ENCODE measurements at places on chromosomes 1 and 21.

GRCh38 chr1:246771366-246771765 is 47.2 kb downstream of the SCCPDH start:
- no peak for DNase-seq

DNA sequence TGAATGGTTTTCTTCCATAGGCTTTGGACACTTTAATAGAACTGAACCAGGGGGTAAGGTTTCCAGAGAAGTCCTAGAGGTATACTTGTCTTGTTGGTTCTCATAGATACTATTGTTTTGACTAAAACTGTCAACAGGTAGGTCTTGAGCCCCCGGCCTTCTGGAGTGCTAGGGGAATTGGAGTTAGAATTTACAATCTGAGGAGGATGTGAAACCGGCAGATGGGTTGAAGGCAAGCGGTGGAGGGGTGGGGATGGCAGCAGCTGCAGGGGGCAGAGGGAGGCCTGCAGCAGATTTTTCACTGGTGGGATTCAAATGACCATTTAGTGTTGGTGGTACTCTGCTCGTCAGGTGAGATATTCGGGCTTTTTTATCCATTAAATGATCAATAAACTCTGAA is 4.3 kb upstream of the CD1D start:
- DNase-seq: no peak

- peak; percentile 6 for DNase-seq
Measured at GRCh38 chr1:244319283-244320132, 132.2 kb downstream of the ADSS2 start.

DNA sequence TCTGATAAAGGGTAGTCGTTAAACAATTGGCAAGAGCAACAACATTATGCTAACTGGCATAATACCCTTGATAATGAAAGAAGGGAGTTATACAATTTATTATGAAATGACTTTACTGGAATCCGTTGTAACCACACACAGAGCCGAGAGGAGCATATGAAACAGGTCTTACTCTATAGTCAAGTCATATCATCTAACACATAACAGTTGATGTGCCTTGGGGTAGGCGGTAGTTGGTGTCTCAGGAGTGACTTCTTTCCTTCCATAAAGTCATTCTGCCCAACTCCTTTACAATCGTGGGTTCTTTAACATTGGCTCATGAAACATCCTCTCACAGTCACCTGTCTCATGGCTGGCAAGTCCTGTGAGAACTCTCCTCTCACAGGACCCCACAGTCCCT is 225.2 kb downstream of the LTN1 start:
- DNase-seq: no peak

DNA sequence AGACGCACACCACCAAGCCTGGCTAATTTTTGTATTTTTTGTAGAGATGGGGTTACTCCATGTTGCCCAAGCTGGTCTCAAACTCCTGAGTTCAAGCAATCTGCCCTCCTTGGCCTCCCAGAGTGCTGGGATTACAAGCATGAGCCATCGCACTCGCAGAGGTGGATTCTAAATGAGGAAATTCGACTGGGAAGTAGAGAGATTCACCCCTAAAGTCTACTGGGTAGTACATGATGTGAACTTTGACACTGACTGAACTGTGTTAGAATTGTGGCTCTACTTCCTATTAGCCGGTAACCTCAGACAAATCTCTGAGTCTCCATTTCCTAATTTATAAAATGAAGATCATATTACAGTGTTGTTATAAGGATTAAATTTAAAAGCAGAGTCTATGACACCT is 276.0 kb upstream of the NR5A2 start:
- DNase-seq: no peak

DNA sequence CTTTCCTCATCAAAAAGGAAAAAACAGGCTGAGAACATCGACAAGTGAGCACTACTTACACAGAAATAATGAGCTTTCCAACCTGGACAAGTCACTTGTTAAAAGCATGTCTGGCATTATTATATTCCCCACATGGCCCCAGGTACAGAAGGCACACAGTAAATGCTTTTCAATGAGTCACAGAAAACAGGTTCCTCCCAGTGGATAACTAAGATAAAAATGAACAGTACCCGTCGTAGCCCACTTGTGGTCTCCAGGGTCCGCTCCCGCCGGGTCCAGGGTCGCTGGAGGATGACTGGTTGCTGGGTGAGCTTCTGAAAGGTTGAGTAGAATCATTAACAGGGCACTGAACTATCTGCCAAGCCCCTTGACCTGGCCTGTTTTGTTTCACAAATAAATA is 186.6 kb downstream of the SIPA1L2 start:
- DNase-seq: no peak

DNA sequence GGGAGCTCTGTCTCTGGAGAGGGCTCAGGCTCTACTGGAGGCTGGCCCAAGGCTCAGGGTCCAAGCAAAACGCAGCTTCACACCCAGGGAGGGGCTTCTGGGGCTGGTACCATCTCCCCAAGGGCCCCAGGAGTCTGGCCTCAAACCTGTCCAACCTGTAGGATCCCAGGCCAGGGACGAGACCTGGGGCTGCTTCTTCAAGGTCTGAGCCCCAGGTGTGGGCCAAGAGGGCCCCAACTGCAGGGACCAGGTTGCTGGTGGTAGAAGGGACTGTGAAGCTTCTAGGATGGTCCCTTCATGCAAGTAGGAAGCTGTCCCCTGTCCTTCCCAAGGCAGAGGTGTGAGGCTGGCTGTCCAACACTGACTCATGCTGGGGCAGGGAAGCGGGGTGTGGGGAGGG is 7.8 kb upstream of the MMEL1 start:
- DNase-seq: no peak

- DNase-seq: no peak
Measured at GRCh38 chr1:213572912-213573647, 414.7 kb upstream of the PROX1 start.

DNA sequence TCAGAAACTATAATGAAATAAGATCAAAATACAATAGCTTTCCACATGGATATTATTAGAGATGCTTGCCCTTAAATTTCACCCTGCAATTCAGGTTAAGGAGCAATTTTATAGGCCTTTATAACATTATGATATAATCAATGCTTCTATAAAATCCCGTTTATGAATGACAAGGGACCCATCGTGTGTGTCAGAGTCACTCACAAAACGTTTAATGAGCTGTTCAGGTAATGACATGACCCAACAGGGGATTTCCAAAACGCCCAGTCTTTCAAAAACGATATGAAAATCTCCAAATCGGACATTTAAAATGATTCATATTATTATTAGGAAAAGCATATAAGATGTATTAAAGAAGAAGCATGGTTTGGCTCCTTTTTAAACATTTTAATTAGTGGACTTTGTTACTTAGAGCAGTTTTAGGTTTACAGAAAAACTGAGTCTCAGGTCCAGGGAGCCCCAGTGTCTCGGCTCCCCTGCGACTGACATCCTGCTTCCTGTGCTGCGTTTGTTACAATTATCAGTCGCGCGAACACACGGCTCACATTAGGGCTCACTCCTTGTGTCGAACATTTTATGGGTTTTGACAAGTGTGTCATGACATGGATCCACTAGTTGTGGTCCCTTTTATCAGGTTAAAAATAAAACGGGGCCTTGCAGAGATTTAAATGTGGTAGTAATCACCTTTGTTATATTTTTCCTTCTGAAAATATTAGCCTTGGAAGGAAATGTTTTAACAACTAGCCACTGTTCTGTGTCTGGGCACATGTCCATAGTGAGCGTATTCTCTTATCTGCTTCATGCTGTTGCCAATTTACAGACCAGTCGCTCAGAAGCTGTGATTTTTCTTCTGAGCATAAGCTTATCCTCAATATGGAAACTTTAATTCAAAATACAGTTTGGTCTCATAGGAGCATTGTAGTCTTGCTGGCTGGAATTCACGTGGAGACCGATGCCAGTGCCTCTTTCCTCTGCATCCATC is 52.0 kb upstream of the POFUT2 start:
- no peak for DNase-seq

GRCh38 chr21:42393443-42393950 is 2.4 kb downstream of the TMPRSS3 start:
- DNase-seq: no peak

DNA sequence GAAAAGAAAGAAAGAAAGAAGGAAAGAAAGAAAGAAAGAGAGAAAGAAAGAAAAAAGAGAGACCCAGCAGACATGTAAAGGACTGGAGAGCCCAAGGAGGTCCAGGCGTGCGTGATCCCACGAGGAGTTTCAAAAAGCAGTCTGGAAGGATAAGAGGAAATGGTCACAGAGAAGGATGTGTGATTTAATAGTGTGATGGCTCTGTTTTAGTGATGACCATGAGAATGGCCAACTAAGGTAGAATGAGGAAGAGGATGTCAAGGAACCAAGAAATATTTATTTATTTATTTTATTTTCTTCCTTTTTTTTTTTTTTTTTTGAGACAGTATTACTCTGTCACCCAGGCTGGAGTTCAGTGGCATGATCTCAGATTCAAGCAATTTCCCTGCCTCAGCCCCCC is 25.5 kb downstream of the PTGS2 start:
- no peak for DNase-seq

GRCh38 chr1:168550971-168551370 is 7.2 kb upstream of the XCL2 start:
- DNase-seq: no peak

- no peak for DNase-seq
Measured at GRCh38 chr1:24071941-24072340, 40.0 kb downstream of the MYOM3 start.

DNA sequence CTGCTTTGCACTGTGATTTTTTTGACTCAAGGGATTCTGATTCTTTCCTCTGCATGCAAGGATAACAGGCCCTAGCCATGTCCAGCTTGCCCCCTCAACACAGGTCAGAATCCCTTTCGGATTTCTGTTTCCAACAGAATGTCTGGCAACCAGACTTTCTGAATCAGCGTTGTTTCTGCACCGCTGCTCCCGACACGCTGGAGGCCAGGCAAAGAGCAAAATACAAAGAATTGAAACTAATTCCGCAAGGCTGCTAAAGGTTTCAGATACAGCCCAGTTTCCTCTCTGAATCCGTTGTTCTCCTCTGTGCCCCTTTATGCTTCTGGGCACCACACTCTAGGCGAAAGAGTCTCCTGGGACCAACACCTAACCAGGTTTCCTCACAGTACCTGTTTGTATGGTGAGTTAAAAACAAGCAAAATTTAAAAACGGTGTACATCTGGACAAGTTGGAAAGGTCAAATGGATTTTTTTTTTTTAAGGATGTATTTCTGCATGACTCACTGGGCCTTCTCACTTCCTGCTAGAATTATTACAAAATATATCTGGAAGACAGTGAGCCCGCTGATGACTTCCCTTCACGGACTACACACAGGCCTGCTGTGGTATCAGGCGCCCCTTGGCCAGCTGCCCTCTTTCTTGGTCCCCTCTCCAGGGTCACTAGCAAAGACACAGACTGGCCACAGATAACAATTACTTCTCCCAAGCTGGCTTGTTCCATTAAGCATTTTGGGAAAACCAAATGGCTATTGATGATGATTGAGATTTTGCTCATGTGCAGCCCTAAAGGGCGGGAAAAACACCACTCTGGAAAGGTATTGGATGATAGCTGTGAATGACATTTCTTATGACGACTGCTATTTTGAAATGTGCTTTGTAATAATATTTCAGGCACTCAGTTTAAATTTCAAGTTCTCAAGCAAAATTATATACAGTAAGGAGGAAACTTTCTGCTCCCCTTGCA is 118.3 kb downstream of the TGFB2 start:
- DNase-seq: no peak

- no peak for DNase-seq
Measured at GRCh38 chr21:42827588-42827987, 51.8 kb downstream of the WDR4 start.

GRCh38 chr1:183287191-183287675 is 101.2 kb downstream of the LAMC2 start:
- no peak for DNase-seq

- no peak for DNase-seq
Measured at GRCh38 chr1:93676427-93676826, 5.2 kb downstream of the BCAR3 start.

GRCh38 chr1:161374373-161374772 is 6.7 kb upstream of the CFAP126 start:
- DNase-seq: no peak

GRCh38 chr1:215360758-215361157 is 206.3 kb upstream of the KCTD3 start:
- no peak for DNase-seq

Measured in activated CD4-positive, alpha-beta T cell treated with anti-CD3 and anti-CD28 coated beads for 4 hours (primary cell).